ENCODE measurements at places on chromosomes 16 and 17.

DNA sequence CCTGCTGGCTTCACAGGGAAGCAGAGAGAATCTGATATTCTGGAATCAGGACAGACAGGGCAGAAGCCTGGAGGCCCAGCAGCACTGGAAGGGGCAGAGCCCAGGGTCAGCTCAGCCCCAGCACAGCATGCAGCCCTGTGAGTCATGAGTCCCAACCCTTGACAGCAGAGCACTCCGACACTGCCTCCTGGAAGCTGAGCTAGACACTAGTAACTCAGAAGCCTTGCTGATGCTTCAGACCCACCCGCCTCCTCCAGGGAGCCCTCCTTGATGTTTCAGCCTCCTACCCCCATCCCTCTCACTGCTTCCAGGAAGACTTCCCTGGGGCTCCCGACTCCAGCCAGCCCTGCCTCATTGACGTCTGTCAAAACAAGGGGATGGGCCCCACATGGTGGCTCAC, 6.9 kb downstream of the CAMKK1 start:
- no peak for DNase-seq

DNA sequence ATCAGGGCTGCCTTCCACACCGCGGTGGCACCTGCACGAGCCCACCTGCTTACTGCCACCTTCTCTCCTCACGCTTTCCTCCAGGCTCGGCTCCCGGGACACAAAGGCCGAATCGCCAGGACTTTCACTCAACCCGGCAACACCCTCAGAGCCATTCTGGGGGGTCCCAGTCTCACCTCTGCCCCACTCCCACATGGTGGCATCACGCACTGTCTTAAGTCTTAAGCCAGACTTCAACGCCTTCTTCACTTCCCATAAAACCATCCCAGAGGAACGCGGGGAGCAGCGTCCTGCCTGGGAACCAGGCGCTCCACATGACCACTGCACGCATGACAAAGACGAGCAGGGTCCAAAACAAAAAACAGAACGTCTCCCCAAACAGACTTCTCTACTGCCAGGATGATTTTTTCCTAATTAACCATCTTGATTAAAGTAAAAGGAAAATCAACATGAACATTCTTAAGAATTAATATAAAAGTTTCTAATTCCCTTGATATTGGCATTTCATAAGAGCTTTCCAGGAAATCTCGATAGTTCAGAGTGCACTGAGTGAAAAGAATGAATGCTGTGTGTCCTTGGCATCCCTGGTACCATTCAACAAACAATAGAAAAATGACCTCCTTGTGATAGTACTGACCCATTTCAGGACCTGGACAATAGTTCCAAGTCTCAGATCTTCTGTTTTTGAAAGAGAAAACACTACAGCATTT, 2.6 kb downstream of the CANT1 start:
- no peak for DNase-seq

DNA sequence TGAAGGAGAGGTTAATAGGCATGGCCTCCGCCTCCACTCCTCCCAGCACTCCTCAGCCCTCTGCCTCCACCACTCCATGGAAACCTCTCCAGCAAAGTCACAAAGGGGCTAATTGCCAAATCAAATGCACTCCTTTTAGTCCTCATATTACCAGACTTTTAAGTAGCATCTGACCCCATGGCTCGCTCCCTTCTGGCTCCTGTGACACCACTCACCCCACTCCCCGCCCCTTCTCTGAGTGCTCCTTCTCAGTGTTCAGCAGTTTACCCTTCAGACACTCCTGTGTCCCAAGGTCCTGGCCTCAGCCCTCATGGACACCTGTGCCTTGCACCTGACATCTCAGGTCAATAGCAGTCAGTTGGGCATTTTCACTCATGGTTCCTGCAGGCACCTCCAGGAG, 243.5 kb upstream of the CCL2 start:
- no peak for DNase-seq

- DNase-seq = no peak
Observed at GRCh38 chr17:77628035-77628434, 330.5 kb upstream of the TNRC6C start.

GRCh38 chr16:82793528-82794245, 166.9 kb downstream of the CDH13 start:
- DNase-seq = no peak

DNA sequence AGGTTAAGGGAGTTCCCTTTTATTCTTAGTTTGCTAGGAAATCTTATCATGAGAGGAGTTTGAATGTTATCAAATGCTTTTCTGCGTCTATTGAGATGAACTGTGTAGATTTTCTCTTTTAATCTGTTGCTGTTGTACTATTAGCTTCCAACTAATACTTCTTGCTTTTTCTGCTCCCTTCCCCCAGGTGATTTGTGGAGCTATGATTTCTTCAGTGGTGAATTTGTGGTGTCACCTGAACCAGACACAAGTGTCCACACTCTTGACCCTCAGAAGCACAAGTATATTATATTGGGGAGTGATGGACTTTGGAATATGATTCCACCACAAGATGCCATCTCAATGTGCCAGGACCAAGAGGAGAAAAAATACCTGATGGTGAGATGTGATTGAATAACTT, 29.9 kb upstream of the BCAS3 start:
- DNase-seq = no peak

GRCh38 chr17:56610321-56610720, 16.8 kb downstream of the NOG start:
- DNase-seq = no peak

- DNase-seq = no peak
Observed at GRCh38 chr16:84844049-84844350, 24.2 kb downstream of the CRISPLD2 start.

- no peak for DNase-seq
Observed at GRCh38 chr17:80295146-80295545, 34.5 kb downstream of the RNF213 start.

GRCh38 chr16:66422366-66422765, 4.7 kb upstream of the BEAN1 start:
- DNase-seq = no peak

- DNase-seq = no peak
Observed at GRCh38 chr17:27519550-27519949, 63.3 kb downstream of the KSR1 start.

DNA sequence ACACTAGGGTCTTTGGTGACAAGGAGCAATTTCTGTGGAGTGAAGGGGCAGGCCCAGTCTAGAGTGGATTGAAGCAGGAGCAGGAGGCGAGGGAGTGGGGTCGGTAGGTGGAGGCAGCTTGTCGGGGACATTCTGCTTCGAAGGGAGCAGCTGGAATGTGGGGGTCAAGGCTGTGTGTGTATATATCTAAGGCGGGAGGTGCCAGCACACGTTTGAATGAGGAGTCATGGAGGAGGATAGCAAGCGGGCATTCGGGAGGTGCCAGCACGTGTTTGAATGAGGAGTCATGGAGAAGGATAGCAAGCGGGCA, 17.7 kb downstream of the NT5M start:
- no peak for DNase-seq

DNA sequence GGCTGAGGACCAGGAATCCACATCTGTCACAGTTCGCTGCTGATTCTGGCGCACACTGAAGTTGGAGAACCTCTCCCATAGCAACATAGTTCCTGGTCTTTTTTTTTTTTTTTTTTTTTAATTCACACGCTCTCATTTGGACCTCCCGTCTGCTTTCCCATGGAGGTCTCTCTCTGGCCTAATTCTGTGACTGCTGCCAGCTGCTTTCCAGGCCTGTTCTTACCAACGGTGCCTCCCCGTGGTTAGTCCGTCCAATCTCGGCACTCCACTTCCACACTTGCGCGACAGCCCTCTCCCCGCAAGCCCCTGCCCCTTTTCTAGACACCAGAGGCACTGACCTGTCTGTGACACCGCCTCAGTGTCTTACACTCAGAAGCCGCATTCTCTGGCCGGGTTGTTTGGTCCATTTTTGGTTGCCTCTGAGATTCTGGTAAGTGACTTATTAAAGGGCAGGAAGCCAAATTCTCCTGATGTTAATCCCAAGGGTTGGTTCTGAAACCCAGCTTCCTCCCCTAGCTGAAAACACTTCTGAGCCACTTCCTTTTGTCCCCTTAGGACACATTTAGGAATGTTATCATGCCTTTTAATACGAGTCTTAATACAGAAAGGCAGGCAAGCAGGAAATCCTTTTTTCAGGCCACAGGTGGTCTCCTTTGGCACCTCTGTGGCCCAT, 1.1 kb upstream of the AKTIP start:
- DNase-seq = no peak

GRCh38 chr17:49890077-49890821, 42.4 kb upstream of the TAC4 start:
- DNase-seq = no peak
